OCI-M1 (cell line): ENCODE measurements at places on chromosomes 12 and 14.

DNA sequence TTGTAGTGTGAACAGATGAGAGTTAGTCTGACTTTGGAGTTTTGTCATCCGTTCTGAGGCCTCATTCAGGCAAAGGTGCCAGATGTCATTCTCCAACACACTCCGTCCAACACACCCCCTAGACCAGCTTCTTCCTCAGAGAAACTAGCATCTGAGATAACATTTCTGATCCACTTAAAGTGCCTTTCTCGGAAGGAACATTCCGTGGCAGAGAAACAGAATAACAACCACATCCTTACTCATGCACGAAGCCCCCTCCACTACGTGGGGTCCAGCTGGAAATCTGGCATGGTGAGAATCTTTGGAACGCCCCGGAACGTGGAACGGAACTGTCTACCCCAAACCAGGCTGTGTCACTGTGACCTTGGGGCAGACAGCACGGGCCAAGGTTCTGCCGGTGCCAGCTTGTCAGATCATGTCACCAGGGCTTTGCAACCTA lies 17.0 kb upstream of the BCL7A start:
- DNase-seq = no peak

GRCh38 chr14:90336985-90337384 lies 5.2 kb upstream of the NRDE2 start:
- no peak for DNase-seq

DNA sequence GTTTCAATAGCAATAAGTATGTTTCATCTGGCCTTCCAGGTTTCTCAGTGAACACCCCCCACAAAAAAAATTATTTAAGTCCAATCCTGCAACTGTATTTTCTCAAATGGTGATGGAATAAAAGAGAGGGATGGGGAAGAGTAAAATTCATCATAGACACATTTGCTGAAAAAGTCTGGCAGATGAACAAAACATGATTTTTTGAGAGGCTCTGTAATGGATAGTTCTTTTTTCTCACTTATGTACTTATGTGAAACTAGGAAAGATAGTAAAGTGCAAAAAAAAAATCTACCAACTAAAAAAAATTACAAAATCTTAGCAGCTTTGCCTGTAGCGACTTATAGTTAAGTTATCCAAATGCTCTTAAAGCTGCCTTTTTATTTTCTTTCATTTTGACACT lies 412.4 kb downstream of the FOXG1 start:
- no peak for DNase-seq

GRCh38 chr12:27480016-27480415 lies 33.5 kb downstream of the SMCO2 start:
- DNase-seq = peak; percentile 75

DNA sequence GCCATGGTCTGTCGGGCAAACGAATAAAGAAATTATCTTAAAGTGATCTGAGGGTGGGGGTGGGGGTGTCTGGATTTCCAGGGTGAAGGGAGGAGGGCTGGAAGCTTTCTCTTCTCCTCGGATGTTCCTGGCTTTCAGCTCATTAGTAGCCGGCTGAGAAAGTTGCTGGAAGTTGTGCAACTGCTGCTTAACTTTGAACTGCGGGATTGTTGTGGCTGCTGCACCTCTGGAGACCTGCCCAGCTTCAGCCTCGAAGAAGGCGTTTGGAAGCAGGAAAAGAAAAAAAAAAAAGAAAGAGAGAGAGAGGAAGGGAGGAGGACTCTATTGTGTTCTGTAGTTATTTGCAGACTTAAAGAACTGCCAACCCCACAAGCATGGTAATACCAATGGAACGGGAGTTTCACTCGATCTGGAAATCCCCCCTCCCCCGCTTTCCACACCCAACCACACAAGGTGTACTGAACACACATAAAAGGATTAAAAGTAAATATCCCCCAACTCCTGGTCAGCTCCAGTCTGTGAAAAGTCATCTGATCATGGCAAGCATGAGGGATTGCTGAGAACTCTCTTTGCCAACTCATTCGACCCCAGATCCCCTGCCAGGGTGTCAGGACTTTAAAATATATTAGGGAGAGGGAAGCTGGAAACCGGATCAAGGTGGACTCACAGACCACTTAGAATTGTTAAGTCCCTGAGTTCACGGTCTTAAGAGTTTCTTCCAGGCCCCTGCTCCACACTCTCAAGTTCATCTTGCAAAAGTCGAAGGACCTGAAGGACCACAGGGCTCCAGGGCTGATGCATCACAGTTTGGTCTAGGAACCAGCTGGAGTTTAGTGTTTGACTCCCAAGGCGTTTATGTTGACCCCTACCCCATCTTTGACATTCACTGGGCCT lies at the start of gene RASSF9:
Gene RASSF9 (minus strand): TSS at position 213 of the 894 bp plus-strand sequence. CDS start 208 bp downstream, at position 5.
- no peak for DNase-seq

GRCh38 chr14:63710497-63710896 lies 17.4 kb downstream of the SGPP1 start:
- DNase-seq = peak; percentile 73

DNA sequence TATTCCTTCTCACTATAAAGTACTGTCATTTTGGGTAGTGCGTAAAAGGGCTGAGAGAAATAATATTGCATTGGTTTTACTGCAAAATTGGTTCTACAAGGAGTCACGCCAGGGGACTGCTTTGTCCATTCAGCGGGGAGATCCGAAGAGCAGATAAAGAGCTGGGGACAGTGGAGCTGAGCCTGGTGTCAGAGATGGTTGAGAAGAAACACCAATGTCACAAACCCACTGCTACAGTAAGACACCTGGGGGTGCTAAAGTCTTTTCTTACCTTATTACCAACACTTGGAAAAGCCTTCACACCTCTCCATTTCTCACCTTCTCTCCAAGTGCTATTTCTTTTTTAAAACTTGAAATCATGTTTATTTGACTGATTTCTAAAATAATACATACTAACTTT lies 14.1 kb downstream of the IL31 start:
- DNase-seq = peak; percentile 18

GRCh38 chr14:94653321-94653720 lies 41.1 kb downstream of the SERPINA3 start:
- no peak for DNase-seq

GRCh38 chr12:109464642-109465351 lies 12.3 kb downstream of the KCTD10 start:
- no peak for DNase-seq

- no peak for DNase-seq
Measured at GRCh38 chr14:104432611-104433231, 146.8 kb upstream of the C14orf180 start.

DNA sequence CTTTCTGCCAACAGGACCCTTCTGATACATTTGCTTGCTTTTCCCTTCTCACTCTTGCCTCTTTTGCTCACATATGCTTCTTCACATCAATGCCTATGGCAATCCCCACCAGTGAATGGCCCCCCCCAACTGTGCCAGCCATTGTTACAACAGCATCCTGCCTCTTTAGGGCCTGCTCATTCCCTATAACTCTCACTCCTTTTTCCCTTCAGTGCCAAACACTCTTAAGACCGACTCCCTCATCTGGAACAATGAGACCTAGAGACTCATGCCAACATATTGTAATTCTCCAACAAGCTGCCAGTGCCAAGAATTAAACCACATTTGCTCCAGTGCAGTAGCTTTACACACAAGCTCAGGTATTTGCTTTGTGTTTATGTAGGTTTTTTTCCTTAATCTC lies 189.0 kb downstream of the SOX5 start:
- DNase-seq = no peak

DNA sequence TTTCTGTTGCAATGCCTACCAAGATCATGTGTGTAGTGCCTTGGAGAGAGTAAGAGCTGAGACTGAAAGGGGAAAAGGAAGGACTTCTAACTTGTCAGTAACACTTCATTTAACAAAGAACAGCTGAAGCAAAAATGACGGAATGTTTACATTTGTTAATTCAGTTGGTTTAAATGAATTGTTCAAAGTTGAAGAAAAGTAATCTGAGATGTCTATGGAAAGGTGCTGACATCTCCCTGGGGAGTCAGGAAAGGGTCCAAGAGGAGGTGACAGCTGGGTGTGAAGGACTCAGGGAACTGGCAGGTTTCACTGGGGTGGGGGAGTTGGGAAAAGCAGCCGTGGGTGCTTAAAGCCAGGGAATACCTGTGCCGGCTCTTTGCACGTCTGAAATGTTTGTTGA lies 7.9 kb downstream of the TMEM63C start:
- no peak for DNase-seq
